Stimulated activated CD8-positive, alpha-beta memory T cell treated with anti-CD3 and anti-CD28 coated beads, Interleukin-4, amount 100 ng/mL, for 24 hours (primary cell): ENCODE measurements at places on chromosomes 12 and 14.

- DNase-seq, result no peak
Measured at GRCh38 chr12:31491241-31491794, 99.6 kb downstream of the DENND5B start.

DNA sequence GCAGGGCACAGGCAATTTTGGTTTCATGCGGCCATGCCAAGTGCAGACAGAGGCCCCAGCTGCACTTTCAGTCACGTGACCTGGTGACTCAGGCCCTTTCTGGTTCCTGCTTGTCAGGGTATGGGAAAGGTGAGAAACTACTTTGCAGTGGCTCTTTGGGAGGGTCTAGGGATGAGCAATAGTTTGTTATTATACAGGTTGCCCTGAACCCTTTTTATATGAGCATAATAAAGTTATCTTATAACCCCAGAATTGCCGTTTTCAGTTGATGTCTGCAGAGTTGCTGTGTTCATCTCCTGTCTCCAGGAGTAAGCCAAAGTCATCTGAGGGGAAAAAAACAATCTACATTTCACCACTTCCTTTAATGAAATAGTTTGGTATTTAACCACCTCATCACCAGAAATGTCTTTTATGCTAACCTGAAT is 30.9 kb upstream of the EMP1 start:
- DNase-seq, result peak; percentile 60

- DNase-seq, result no peak
Measured at GRCh38 chr12:31488737-31489338, 102.1 kb downstream of the DENND5B start.

- no peak for DNase-seq
Measured at GRCh38 chr12:66495709-66496108, 183.2 kb downstream of the GRIP1 start.

DNA sequence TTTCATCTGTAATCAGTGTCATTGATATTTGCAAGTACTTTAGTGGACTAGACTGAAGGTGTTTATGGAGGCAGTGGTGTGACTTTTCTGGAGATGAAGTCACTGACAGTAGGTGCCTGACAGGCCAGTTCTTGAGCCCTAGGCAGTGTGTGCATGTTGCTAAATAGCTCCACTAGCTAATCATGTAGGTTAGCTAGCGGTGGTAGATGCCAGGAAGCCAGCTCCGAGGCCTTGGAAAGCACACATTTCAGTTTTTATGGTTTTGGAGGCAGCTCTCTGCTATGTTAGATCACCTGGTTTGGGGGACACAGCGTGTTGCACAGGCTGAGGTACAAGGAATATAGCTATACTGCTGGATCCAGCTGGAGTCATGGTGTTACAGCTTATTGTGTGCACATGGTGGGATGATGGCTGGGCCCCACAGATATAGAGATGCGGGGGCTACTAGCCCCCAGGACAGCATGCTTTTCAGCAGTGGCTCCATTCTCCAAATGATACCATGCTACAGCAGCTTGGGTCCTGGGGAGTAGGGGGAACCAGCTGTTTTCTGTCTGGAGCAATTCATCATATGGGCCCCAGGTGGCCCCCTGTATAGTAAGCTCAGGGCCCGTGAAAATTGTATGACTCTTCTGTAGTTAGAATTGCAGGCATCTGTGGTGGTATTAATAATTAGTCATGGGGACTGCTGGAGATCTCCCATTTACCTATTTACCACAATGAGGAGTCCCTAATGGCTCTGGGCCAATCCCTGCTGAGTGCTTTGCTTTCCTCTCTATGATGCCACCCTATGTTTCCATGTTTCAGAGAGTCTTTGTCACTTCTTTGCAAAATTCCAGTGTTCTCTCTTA is 367.2 kb upstream of the LMO3 start:
- DNase-seq, result no peak

- DNase-seq, result no peak
Measured at GRCh38 chr12:54479421-54479820, 6.0 kb upstream of the GTSF1 start.

DNA sequence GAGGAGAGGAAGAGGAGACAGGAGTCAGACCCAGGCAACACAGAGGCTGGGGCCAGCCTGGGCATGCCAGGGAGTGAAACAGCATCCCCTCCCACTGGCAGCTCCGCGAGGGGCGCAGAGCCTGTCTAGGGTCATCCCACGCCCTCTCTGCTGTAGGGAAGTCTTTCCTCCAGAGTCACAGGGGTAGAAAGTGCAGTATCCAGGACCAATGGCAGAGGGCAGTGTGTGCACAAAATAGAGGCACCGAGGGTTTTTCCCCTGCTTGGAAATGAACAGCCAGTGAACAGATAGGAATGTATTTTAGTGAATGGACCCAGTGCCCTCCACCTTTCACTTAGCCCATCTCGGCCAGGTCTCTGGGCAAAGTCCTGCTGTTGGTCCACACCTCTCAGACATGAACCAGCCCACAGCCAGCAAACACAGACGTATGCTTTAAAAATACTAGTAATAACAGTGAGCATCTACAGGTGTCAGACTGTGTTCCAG is 9.4 kb upstream of the KRT74 start:
- DNase-seq, result peak; percentile 44

GRCh38 chr12:128864516-128865186 is 11.4 kb downstream of the GLT1D1 start:
- no peak for DNase-seq

GRCh38 chr14:75753696-75754095 is 92.7 kb downstream of the TTLL5 start:
- DNase-seq, result no peak

- no peak for DNase-seq
Measured at GRCh38 chr12:65741656-65742017, 82.6 kb upstream of the HMGA2 start.

- no peak for DNase-seq
Measured at GRCh38 chr12:67484791-67485480, 163.6 kb upstream of the DYRK2 start.

- no peak for DNase-seq
Measured at GRCh38 chr12:81329085-81329484, 251.2 kb downstream of the ACSS3 start.

- no peak for DNase-seq
Measured at GRCh38 chr14:98909251-98909944, 362.6 kb downstream of the BCL11B start.

DNA sequence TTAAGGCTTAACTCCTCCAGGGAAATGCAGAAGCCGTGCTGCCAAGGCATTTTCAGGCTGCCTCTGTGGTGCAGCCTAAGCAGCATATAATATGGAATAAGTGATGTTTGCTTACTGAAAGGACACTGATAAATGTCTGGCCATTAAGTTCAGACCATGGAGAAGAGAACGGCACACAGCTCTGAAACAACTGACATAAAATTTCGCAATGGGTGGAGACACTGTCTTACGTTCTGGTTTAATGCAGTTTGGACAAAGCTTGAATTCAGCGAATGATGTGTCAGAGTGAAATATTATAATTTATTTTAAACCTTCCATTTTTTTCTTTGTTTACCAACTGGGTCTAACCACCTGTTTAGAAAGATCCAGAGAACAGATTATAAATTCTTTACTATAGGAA is 27.2 kb upstream of the NRXN3 start:
- DNase-seq, result no peak

GRCh38 chr12:103737881-103738280 is 103.2 kb downstream of the NT5DC3 start:
- no peak for DNase-seq

GRCh38 chr12:39989501-39989900 is 116.4 kb downstream of the SLC2A13 start:
- no peak for DNase-seq

DNA sequence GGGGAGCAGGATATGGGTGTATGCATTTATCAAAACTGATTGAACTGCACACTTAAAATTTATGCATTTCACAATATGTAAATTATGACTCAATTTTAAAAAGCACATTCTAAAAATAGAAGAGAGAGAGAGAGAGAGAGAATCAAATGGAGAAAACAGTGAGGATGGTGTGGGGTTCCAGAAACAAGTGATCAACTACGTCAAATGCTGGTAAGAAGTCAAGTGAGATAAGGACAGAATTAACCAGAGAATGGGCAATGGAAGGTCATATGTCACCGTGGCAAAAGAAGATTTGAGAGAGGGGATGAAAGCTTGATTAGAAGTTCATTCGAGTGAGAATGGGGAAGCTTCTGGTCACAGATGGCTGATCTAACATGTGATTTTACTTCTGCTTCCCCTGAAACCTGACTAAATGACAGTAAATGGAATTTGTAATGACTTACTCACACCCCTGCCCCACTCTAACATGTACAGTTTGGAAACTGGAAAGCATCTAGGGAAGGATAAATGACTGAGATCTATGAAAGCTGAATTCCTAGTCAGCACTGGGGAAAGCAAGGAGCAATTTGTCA is 276.5 kb upstream of the AMIGO2 start:
- DNase-seq, result no peak

GRCh38 chr12:93832131-93832530 is 155.0 kb downstream of the CRADD start:
- no peak for DNase-seq

- DNase-seq, result no peak
Measured at GRCh38 chr12:124852329-124852831, 11.3 kb downstream of the SCARB1 start.

GRCh38 chr12:48965298-48965838 is 6.2 kb downstream of the WNT10B start:
- DNase-seq, result no peak
